ENCODE measurements at places on chromosomes 1 and 21.

GRCh38 chr1:150579945-150580642 lies 684 bp upstream of the MCL1 start:
- no peak for DNase-seq

DNA sequence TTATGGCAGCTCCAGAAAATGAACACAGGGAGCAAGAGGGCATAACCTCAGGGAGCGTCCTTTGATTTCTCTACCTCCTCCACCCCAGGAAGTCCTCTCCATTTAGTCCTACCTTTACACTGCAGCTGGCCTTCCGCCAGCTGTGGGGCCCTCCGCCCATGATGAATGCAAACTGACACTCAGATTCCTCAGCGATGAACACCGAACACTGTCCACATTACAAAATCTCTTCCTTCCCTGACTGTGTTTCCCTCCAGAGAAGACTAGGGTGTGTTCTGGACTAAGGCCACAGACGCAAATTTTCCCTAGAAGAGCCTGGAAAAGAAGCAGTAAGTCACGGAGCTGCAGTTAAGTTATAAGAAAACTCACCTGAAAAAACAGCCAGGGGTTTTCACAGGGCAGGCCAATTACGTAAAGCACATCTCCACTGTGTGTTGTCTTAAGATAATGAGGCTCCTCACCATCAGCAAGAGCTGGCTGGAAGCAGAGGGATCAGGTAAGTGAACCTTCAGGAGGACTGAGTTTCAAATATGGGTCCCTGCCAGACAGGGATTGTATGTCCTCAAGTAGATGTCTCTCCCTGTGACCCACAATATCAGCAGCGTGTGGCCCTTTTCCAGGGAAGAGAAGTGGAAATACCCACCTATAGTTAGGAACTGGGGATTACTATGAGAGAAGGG lies 46.3 kb upstream of the ATP1B1 start:
- no peak for DNase-seq

DNA sequence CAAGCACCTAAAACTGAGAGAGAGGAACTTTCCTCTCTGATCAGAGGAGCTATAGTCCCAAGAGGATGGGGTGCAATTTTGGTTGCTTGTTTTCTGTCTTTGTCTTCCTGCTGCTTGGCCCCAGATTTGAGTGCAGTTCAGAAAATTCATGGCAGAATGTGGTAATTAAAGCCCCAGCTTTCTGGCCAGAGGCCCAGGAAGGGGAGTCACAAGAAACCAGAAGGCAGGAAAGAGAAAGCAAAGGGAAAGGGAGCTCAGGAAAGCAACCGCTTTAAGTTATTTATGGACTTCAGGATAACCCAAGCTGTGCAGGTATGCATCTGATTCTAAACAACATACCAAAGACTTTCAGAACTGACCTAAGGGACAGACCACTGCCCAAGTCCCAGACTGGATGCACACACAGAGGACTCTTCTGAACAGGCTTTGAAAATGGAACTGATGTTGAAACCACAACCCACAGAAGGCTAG lies 88.8 kb downstream of the ST3GAL3 start:
- DNase-seq, result no peak

DNA sequence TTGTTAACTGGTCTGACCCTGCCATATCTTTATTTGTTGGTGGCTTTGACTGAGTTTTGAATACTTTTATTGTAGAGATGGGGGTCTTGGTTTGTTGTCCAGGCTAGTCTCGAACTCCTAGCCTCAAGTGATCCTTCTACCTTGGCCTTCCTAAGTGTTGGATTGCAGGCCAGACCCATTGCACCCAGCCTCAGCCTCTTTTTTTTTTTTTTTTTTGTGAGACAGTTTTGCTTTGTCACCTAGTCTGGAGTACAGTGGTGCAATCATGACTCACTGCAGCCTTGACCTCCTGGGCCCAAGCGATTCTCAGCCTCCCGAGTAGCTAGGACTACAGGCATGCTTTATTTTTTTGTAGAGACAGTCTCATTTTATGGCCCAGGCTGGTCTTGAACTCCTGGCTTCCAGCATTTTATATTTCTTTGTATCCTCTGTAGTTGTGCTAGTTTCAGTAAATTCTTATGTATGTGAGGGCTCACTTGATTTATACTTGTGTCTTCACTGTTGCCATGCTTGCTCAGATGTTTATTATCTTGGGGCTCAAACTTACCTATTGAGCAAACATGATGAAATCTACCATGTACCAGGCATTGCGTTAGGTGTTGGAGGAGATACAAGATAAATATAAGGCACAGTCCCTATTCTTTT lies 24.1 kb downstream of the THRAP3 start:
- DNase-seq, result no peak

Measured in activated CD8-positive, alpha-beta memory T cell treated with anti-CD3 and anti-CD28 coated beads for 1 hour (primary cell).